ENCODE measurements at places on chromosomes 3 and 15.

DNA sequence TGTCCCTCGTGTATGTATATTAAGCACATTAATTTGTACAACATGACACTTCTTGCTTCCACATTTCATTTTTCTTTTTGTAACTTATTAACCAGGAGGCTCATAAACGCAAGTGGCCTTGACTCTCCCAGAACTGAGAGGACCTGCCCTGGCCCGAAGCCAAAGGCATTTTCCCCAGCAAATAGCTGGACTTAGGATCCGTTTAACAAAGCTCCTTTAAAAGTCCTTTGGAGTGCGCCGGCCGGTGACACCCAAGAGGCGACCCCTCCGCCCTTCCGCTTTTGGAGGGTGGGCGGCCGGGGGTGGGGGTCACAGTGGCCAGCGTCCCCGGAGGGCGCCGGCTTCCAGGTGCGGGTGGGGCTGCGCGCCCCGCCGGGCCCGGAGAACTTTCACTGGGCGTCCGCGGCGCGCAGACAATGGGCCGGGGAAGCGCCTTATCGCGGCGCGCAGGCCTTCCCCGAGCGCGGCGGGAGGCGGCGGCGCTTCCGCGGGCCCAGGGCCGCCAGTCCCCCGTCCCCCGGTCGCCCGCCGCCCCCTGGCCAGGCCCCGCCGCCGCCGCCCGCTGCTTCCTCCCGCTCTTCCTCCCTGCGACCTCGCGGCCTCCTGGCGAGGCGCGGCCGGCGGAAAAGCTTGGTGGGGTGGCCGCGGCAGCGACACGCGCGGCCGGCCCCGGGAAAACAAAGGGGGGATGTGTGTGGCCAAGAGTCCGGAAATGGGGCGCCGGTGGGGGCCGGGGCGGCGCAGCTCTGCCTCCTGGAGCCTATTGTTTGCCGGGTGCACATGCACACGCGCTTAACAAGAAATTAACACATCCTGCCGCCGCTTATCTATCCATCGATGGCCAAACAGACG, 613.4 kb downstream of the MCTP2 start:
- DNase-seq: no peak

DNA sequence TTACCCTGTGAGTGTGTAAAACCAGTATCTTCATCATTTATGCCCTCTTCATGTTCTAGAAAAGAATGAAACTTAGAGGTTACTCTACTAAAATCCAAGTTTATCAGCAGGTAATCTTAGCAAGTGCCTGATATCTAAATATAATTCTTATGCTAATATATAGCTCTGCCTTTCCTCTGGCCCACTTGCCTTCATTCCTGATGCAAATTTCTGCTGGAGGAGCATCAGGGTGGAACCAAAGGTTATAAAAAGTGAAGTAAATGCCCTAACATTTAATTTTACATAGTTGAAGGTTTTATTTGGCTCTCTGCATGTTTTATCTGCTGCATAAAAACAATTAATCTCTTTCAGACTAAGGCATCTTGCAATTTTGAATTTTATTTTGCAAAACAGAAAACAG, 936.2 kb downstream of the ROBO2 start:
- DNase-seq: no peak

GRCh38 chr15:47412136-47412535, 305.2 kb upstream of the SEMA6D start:
- no peak for DNase-seq

GRCh38 chr3:20811006-20811405, 625.0 kb upstream of the SGO1 start:
- no peak for DNase-seq

- DNase-seq: no peak
Measured at GRCh38 chr3:19938295-19938627, 4.2 kb upstream of the EFHB start.

GRCh38 chr3:169663951-169664820, 674 bp upstream of the MECOM start:
- DNase-seq: no peak

DNA sequence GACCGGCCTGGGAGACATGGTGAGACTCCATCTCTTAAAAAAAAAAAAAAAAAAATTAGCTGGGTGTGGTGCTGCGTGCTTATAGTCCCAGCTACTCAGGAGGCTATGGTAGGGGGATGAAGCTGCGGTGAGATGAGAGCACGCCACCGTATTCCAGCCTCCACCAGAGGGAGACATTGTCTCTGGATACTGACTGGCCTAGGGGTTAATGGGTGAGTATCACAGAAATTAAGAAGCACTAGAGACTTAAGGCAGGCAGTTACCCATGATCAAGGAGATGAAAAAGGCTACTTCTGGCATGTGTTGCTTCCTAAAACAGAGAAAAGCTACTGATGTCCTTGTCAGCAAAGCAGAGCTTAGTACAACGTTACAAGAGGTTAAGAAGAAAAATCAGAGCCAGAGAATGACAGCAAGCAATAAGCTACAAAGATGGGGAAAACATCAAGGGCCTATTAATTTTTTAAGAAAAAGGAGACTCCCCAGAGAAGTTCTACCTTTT, 8.6 kb downstream of the TFRC start:
- DNase-seq: no peak

- no peak for DNase-seq
Measured at GRCh38 chr3:123140550-123140949, 61.2 kb upstream of the SEC22A start.

GRCh38 chr3:192820161-192820560, 92.8 kb upstream of the FGF12 start:
- no peak for DNase-seq
